ENCODE measurements at places on chromosomes 2 and 18. TPM values are rescaled to one million over a fixed set of nuclear protein-coding genes. Genes with fewer than 3 reads are reported as not detected.

The SERPINB4 gene
- not detected for total RNA-seq

The FHL2 gene
- 77.3 TPM for total RNA-seq

The ALPP gene
- 0.35 TPM for total RNA-seq

The ATP8B1 gene
- total RNA-seq, result 1.4 TPM

The L3MBTL4 gene
- not detected for total RNA-seq

The BCS1L gene
- total RNA-seq, result 71.1 TPM

The KIAA2012 gene
- not detected for total RNA-seq

The CDH19 gene
- not detected for total RNA-seq

The CD8B2 gene
- not detected for total RNA-seq

The MGAT4A gene
- 4.6 TPM for total RNA-seq

The CDKL4 gene
- not detected for total RNA-seq

The SP5 gene
- total RNA-seq, result not detected

The MRO gene
- total RNA-seq, result not detected

The TMEM37 gene
- 0.17 TPM for total RNA-seq

The STEAP3 gene
- 23.8 TPM for total RNA-seq

The KCNG2 gene
- total RNA-seq, result not detected

The CNDP1 gene
- not detected for total RNA-seq

The PSD4 gene
- 13.2 TPM for total RNA-seq

The ALPG gene
- not detected for total RNA-seq

The KCNJ13 gene
- total RNA-seq, result not detected

The LOXHD1 gene
- not detected for total RNA-seq

The DCDC2C gene
- not detected for total RNA-seq

The FSIP2 gene
- total RNA-seq, result 0.20 TPM

The TTC39C gene
- total RNA-seq, result 12.9 TPM

The ASPRV1 gene
- total RNA-seq, result 0.23 TPM

The CNGA3 gene
- not detected for total RNA-seq

The QPCT gene
- total RNA-seq, result not detected

The REG1B gene
- not detected for total RNA-seq

The SERPINB10 gene
- total RNA-seq, result not detected

The RFX8 gene
- total RNA-seq, result not detected

The STPG4 gene
- total RNA-seq, result 0.83 TPM

Data from MCF 10A (cell line).